ENCODE measurements at places on chromosomes 5 and 9.

- DNase-seq = no peak
These were observed 15.8 kb upstream of the CAPSL start for GRCh38 chr5:35954175-35954574.

- DNase-seq = no peak
These were observed 466.4 kb upstream of the SMC2 start for GRCh38 chr9:103627731-103628130.

- no peak for DNase-seq
These were observed 29.2 kb downstream of the ANXA2R start for GRCh38 chr5:43010935-43011315.

DNA sequence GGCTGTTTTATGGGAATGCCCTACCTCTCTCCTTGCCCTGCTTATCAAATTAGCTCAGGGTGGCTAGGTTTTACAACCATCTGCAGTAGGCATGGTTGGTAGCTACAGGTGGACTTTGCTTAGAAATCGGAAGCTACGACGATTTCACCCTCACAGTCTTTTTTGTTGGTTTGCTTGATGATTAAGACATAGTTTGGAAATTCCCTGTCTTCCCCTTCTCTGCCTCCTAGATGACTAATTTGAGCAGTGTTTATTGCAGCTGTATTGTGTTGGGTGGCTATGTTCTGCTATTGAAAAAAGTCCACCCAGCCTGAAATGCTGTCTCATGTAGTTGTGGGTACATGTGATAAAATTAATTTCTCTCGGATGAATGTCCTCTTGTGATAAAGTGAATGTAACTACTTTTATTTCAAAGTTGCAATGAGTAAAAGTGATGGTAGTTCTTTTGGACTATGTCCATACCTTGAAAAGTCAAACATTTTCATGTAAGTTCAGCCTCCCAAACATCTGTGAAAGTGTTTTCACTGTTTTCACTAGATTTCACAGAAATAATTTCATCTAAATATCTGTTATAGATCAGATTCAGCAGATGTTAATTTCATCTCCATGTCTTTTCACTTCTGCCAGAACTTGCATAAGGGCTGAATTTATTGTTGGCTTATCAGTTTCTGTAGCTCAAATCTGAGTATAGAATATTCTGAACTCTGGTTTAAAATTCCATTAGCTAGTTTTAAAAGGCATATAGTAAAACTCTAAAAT is 37.3 kb upstream of the FYB1 start:
- DNase-seq = no peak

All from NCI-H524 (cell line).